Activated T-cell treated with anti-CD3 and anti-CD28 coated beads for 48 hours (primary cell): ENCODE measurements at places on chromosomes 7 and 10.

DNA sequence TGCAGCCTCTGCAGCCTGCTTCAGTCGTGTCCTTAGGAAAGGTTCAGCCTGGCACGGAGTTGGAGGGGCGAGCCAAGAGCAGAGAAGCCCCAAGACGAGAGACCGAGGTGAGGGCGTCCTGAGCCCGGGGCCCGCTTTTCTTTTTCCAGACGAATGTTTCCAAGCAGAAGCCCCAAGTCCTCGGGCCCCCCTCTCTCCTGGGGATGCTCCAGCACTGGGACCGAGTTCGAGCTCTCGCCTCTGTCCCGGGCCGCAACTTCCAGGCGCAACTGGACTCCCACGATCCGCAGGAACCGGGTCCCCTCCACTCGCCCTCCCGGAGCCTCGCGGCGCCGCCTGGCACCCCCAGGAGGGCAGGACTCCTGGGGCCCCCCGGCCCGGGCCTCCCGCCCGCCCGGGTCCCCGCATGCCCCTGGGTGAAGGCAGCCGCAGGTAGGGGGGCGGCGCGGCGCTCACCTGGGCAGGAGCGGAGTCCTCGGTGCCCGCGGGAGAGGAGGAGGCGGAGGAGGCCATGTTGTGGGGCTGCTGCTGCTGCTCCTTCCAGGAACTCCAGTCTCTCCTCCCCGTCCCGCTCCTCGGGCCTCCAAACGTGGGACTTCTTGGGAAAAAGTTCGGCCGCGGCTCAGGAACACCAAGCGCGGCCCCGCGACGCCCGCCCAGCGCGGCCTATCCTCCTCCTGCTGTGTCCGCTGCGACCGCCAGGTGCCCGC lies 45.3 kb upstream of the CDK1 start:
- DNase-seq: peak; percentile 29

DNA sequence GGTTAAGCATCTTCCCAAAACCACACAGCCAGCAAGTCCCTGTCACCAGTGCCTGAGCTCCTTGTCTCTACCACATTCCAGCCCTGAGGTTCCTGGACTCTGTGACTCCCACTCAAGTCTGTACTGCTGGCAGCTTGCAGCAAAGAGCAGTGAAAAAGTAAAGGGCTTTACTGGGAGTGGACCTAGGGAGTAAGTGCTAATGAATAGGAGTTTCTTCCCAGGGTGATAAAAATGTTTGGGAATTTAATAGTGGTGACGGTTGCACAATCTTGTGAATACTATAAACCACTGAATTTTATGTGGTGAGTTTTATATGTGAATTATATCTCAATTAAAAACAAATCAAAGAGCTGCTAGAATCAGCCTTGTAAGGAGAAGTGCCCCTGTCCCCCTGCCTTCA lies 22.6 kb downstream of the HSPA12A start:
- DNase-seq: no peak

GRCh38 chr7:106757846-106758245 lies 96.9 kb upstream of the CCDC71L start:
- DNase-seq: no peak

DNA sequence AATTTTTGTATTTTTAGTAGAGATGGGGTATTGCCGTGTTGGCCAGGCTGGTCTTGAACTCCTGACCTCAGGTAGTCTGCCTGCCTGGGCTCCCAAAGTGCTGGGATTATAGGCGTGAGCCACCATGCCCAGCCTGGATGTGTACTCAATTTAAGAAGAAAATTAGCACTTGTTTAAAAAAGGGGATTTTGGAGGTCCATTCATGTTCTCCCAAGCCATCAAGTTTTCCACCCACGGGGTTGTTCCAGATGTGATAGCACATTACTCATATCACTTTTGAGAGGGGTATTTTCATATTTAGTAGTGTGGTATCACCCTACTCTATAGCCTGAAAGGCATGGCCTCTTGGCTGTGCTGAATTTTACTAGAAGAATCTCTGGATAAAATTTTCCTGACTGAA lies 10.5 kb upstream of the SLC26A3 start:
- DNase-seq: peak; percentile 27

GRCh38 chr7:131456338-131456737 lies 100.1 kb downstream of the PODXL start:
- DNase-seq: no peak
